ENCODE measurements at places on chromosomes 6 and 20.

- DNase-seq, result peak; percentile 51
Measured at GRCh38 chr6:122400121-122400450, 634 bp downstream of the HSF2 start.

DNA sequence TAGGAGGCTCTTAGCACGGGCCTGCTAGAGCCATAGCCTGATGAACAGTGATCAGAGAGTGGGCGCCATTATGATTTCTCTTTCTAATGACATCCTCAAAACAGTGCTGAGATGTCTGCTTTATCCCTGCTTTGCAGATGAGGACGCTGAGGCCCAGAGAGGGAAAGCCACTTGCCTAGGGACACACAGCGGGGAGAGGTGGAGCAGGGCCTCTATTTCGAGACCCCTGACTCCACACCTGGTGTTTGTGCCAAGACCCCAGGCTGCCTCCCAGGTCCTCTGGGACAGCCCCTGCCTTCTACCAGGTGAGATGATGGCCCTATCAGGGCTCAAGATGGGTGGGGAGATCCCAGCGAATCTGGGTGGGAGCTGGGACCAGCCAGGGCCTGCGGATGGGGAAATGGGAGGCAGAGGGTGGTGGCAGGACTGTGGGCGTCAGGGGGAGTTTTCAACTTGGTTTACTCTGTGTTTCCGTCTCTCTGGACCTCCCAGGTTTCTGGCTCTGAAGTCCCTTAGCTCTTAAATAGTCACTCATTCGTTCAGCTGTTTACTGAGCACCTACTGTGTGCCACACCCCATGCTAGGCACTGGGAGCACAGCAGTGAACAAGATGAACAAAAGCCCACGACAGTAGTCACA, 36.7 kb downstream of the SRC start:
- DNase-seq, result no peak

GRCh38 chr6:79635232-79635543, 4.1 kb downstream of the SH3BGRL2 start:
- DNase-seq, result no peak

GRCh38 chr6:39017547-39017880, 31.1 kb upstream of the GLP1R start:
- DNase-seq, result no peak

- DNase-seq, result no peak
Measured at GRCh38 chr6:26441977-26442376, 1.7 kb downstream of the BTN3A3 start.

DNA sequence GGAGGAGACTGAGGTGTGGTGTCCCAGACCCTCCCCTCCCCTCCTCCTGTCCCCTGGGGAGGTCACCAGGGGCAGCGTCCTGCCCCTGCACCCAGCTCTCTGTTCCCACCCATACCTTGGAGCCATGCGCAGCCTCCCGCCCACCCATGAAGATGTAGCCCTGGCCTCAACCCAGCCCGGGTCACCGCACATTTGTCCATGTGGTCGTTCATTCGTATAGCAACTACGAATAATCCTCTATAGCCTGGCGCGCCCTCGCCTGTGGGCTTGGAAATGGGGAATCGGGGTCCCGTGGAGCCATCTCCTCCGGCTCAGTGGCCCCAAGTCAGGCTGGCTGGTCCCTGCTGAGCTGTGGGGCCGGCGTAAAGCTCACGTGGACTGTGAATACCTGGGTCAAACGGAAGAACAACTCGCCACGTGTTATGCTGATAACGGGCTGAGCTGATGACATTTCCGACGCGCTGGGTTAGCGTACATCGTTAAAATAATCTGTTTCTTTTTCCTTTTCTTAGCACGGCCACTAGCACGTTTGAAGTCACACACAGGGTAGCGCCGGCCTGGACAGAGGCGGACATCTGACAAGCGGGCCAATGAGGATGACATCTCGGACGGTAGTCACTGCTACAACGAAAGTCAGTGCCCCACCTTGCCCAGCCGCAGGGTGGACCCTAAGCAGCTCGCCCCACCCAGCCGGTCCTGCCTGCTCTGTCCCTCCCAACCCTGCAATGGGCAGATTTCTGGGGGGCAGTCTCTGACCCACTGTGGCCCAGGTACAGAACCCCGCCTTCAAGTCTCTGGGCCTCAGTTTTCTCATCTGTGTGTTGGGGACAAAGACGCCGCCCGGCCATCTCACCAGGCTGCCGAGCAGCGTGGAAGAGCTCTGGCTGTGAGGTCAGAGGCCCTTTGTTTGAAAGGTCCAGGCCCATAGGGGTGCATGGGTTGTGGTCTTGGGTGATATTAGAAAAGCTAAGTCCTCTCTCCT, 19.8 kb upstream of the RBBP8NL start:
- DNase-seq, result no peak

DNA sequence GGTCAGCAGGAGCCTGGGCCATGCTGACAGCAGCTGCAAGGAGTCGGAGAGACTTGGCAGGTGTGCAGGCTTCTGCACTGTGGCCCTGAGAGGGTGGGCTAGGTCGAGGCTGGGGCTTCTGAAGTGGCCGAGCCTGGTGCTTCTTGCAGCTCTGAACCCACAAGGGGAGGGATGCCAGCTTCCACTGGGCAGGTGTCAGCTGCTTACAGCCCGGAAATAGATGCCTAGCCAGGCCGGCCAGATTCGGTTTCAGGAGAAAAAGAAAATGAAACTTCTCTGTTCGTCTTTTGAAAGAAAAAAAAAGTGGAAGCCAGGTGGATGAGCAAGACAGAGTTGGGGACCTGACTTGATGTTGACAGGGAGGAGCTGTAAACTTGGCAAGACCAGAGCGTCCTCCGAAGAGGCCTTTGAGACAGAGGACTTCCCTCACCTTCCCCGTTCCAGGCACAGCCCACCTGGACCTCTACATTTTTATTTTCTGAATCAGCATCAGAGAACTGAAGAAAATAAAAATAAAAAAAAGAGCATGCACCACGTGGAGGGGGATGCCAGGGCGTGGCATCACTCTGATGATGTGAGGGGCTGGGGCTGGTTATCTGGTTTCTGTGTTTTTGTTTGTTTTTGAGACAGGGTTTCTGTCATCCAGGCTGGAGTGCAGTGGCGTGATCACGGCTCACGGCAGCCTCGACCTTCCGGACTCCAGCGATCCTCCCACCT, at the start of gene ZBP1:
ZBP1 (minus strand) TSS at position 153 of the 717 bp plus-strand sequence; CDS start at position 22, 131 bp downstream.
- no peak for DNase-seq
